ENCODE measurements at places on chromosomes 12 and 14. TPM values are rescaled to one million over a fixed set of nuclear protein-coding genes. Genes with fewer than 3 reads are reported as not detected.
A peak's percentile ranks its signal among the peaks of the same experiment; 100 is the strongest.

GRCh38 chr12:41737423-41737822 lies 407.3 kb downstream of the GXYLT1 start:
- no peak for DNase-seq

DNA sequence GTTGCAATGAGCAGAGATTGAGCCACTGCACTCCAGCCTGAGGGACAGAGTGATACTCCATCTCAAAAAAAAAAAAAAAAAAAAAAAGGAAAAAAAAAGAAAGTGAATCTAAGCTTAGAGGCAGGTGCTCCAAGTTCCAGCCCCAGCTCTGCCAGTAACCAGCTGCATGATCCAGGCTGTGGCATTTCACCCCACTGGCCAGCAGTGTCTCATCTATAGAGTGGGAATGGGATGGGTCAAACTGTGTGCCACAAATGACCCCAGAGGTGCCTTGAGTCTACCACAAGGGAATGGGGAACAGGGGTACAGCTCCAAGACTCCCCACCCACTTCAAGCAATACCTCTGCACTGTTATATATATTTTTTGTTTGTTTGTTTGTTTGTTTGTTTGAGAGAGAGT lies 5.0 kb downstream of the PLEKHD1 start:
- no peak for DNase-seq

DNA sequence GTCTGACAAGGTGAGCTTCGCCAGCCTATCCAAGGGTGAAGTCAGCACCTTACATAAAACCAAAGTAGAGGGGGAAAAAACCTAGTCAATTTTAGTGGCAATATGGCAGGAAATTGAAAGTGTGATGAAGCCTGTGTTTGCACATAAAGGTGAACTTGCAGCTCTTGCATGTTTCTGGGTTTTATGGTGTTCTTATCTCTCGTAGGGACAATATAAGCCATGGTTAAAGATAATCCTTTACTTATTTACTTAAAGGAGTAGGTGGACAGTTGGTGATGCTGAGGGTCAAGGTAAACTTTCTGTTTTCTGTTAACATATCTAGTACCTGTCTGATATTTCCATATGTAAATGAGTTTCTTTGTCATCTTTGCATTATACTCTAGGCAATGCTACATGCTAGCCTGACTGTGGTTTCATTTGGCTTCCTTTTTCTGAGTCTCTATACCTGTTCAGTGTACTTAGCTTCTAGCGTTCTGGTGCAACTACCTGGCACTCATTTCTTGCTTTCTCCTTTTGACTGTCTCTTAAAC lies 32.8 kb downstream of the CCDC91 start:
- no peak for DNase-seq

GRCh38 chr12:7499636-7500035 lies 3.9 kb downstream of the CD163 start:
- DNase-seq = no peak

DNA sequence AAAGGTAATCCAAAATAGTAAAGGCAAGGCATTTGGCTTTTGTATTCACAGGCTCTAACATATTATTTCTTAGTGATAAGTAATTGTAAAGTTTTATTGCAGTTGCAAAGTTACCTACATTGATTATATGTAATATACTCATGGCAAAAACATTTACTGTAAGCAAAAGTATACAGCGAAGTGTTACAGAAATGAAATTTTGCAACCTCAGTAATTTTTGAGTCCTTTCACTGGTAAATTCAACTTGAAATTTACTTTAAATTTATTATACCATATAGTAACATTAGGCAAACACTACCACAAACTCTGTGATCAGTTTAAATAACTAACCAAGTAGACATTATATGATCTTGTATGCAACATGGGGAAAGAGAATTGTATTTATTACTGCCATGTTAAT lies 89.0 kb downstream of the CDK17 start:
- DNase-seq = no peak

- DNase-seq = no peak
These were observed 209.4 kb upstream of the CRY1 start for GRCh38 chr12:107302649-107303341.

DNA sequence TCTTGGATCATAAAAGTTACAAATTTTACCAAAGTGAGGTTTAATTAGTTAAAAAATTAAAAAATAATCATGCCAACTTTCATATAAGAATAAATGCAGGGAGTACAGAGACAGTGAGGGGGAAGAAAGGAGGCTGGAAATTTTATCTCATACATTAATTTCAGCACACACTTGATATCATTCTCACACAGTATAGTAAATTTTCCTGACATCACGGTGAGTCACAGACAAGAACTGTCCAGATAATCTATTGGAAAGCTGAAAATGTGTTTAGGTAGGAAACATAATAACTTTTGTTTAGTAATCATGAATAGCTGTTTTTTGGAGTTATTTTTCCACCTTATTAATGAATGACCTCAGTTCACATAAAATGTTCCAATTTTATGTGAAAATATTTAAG lies 1204.8 kb downstream of the GALC start:
- DNase-seq = peak; percentile 27

DNA sequence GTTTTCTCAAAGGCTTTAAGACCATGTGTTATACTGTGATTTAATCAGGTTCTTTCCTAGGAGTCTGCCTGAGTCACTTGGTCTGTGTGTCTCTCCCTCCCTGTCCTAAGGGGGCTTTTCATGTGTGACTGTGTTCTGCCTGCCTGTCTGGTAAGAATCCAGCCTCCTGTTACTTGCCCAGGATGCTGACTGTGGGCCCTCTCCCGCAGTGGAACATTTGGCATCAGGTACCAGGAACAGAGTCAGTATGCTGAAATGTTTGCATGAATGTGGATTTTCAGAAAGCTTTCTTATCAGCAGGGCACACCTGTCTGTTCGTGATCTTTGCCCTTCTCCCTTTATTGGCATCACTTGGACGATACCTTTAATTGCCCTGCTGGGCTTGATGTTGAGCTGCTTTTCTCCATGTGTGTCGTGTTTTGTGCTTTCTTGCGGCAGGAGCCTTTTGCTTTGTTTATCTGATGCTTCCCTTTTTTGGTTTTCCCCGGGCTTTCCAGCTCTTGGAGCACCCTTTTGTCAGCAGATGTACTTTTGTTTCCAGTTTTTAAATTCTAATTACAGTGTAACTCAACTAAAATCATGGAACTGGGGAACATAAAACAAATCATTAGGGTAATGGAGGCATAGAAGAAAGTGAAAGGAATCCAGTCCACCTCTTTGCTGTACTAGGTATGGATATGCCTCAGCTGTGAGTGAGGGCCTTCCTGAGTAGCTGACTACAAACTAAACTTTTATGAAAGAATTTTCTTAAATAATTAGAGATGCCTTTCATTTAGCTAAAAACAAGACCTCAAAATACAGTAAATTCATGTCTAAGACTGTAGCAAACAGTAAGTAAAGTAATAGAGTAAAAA lies 72.5 kb downstream of the TRAF3 start:
- peak; percentile 44 for DNase-seq

- no peak for DNase-seq
These were observed 7.2 kb upstream of the CCDC197 start for GRCh38 chr14:93989939-93990338.

The NTS gene
- total RNA-seq = 0.09 TPM

The TC2N gene
- 1.6 TPM for total RNA-seq

The VSIG10 gene
- total RNA-seq = 11.1 TPM

The NAV3 gene
- total RNA-seq = 121 TPM

The PCBP2 gene
- 233 TPM for total RNA-seq

The CDKL1 gene
- total RNA-seq = 7.3 TPM

The CLEC6A gene
- total RNA-seq = not detected
